ENCODE measurements at places on chromosomes 16 and 17.

DNA sequence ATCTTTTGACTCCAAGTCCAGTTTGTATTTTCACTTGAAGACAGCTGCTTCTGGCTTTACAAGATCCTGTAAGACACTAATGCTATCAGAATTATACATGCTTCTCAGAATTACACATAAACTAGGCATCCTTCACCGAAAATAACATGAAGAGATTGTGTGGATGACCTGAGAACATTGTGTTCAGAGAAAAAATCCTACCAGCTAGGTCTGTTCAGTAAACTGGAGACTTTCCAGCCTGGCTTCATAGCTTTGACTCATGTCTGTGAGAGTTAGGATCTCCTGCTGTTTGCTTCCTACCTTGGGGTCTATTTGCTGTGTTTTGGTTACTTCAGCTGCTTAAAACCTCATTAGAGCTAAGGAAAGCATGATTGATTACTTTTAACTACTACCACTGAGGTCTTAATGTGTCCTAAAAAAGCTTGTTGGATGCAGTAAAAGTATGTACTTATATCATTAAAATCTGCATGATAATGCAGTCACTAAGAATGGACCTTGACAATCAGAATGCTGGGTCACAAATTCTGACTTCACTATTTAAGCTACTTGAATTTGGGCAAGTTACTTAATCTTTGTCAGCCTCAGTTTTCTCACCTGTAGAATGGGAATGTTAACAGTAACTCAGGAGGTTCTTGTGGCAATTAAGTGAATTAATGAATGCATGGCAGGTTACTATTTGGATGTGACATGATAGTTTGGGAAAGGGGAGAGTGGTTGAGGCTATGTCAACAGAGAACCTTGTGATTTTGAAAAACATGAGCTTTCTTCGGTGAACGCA is 8.0 kb upstream of the MYH13 start:
- no peak for DNase-seq

GRCh38 chr17:75927286-75927922 is 13.4 kb downstream of the FBF1 start:
- DNase-seq, result no peak

- DNase-seq, result no peak
Observed at GRCh38 chr16:89485701-89486246, 4.6 kb downstream of the ANKRD11 start.

DNA sequence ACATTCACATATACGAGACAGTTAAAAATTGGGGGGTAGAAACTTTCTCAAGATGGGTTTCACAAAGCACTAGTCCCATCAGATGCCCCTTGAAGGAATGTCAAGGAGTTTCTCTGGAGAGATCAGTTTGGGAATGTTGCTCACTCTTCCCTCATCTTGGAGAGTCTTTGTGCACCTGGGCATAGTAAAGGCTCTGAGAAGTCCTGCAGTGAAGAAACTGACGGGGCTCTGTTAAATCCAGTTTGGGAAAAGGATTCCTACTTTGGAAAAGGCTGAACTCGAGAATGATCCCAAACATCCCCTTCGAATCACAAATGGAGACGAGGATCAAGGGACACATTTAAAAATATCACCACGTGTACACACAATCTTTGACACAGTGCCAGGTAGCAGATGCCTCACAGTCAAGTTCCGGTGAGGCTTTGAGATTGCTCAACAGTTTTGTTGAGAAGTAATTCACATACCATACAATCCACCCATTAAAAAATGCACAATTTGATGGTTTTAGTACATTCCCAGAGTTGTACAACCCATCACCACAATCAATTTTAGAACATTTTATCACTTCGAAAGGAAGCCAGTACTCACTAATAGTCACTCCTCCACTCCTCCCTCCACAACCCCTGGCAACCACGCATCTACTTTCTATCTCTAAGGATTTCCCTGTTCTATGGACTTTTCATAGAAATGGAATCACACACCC is 203.4 kb upstream of the FOXF1 start:
- no peak for DNase-seq

DNA sequence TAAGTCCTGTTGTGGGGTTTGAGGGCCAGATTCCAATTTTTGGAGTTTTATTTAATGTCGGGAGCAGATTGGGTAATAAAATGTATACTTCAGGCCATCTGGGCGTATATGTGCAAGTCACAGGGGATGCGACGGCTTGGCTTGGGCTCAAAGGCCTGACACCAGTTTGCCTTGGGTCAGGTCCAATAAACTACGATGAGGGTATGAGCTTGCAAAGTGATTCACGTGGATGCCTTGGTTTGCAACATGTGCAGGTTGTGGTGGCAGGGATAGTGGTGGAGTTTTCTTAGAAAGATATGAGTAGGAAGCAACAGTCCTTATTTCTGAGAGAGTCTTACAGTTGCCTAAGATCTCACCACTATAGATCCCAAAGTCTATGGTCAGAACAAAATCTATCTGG is 157.0 kb upstream of the CDH11 start:
- no peak for DNase-seq

GRCh38 chr17:72822358-72823023 is 270.0 kb downstream of the SLC39A11 start:
- DNase-seq, result no peak

GRCh38 chr16:84581158-84581557 is 36.7 kb downstream of the COTL1 start:
- DNase-seq, result no peak

- peak; percentile 74 for DNase-seq
Observed at GRCh38 chr16:75074920-75075687, 41.5 kb downstream of the LDHD start.

DNA sequence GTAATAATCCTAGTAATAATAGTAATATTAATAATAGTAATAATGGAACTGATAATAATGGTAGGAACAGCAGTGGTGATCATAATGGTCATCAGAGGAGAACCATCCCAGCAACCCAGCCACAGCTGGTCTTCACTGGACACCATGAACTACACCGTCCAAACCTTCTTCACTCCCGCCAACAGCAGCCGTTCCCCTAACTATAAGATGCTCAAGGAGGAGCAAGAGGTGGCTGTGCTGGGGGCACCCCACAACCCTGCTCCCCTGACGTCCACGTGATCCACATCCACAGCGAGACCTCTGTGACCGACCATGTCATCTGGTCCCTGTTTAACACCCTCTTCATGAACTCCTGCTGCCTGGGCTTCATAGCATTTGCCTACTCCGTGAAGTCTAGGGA is 91.0 kb downstream of the ZDHHC7 start:
- DNase-seq, result no peak

GRCh38 chr16:24723663-24724062 is 5.8 kb upstream of the TNRC6A start:
- DNase-seq, result no peak

GRCh38 chr17:732067-732901 is at the start of gene TLCD3A:
TSS of gene TLCD3A (plus strand) at chr17:732596. CDS start at chr17:732648, 52 bp downstream.
- DNase-seq, result no peak

- DNase-seq, result no peak
Observed at GRCh38 chr17:49403514-49404289, 11.0 kb downstream of the PHB1 start.

GRCh38 chr16:20734782-20735181 is 6.8 kb downstream of the THUMPD1 start:
- DNase-seq, result no peak

- DNase-seq, result no peak
Observed at GRCh38 chr17:74863420-74864296, 4.0 kb upstream of the GRIN2C start.

GRCh38 chr16:4733211-4733742 is 794 bp downstream of the ANKS3 start:
- DNase-seq, result no peak

GRCh38 chr16:55588799-55589198 is 22.3 kb downstream of the CAPNS2 start:
- DNase-seq, result no peak

DNA sequence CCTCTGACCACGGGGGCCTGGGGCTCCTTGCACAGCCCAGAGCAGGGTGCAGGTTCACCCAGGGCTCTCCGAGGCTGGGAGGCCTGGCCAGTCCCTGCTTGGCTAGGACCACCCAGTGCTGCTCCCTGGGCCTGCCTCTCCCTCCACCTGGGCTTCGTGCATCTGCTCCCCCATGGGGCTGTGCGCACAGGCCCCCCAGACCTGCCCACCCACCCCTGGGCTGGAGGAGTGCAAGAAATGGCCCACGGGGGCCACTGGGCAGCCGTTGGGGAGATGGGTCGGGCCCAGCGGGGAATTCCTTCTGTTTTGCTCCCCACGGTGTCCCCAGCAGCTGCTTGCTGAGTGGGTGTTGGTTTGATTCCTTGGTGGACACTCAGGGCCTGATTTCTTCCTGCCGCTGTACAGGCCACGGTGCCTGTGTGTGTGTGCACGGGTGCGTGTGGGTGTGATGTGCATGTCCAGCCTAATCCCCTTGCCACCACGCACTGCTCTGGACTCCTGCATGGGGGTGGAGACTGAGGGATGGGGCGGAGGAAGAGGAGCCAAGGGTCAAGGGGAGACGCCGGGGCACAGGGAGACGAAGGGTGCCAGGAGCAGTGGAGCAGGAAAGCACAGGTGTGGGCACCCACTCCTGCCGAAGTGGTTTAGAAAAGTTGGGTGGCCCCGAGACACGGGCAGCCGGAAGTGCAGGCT is 8.5 kb downstream of the PRSS27 start:
- DNase-seq, result no peak

DNA sequence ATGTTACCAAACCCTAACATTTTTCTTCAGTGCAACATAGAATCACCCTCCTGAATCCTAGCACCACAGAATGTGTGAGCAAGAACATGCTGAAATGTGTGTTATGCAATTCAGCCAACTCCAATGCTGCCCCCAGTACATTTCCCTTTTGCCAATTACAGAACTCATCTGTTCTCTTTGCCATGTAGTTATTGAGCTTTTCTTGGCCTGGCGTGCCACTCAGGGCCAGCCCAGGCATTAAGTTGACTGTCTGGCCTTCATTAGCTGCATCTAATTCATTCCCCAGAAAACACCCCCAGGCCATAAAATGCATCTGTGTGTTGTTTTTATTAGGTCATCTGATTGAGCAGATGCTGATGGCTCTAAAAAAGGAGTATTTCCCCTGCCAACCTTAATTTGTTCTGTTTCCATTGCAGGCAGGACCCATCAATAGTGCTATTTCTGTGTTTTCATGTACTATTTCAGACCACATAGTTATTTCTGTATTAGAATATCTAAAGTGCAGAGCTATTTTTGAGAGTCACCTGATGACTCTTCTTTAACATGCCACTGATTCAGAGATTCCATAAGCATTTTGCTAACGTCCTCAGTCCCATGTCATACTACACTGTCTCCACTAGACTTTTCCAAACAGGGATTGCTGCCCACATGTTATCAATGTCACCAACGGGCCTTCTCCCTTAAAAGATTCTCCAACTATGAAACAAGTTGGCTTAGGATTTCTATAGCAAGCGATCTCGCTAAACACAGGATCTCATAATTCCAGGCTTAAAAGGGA is 969.7 kb downstream of the CDH11 start:
- DNase-seq, result no peak

- DNase-seq, result no peak
Observed at GRCh38 chr17:75460295-75460694, 3.9 kb downstream of the TMEM94 start.

- no peak for DNase-seq
Observed at GRCh38 chr17:38605411-38605840, 326 bp downstream of the SRCIN1 start.

DNA sequence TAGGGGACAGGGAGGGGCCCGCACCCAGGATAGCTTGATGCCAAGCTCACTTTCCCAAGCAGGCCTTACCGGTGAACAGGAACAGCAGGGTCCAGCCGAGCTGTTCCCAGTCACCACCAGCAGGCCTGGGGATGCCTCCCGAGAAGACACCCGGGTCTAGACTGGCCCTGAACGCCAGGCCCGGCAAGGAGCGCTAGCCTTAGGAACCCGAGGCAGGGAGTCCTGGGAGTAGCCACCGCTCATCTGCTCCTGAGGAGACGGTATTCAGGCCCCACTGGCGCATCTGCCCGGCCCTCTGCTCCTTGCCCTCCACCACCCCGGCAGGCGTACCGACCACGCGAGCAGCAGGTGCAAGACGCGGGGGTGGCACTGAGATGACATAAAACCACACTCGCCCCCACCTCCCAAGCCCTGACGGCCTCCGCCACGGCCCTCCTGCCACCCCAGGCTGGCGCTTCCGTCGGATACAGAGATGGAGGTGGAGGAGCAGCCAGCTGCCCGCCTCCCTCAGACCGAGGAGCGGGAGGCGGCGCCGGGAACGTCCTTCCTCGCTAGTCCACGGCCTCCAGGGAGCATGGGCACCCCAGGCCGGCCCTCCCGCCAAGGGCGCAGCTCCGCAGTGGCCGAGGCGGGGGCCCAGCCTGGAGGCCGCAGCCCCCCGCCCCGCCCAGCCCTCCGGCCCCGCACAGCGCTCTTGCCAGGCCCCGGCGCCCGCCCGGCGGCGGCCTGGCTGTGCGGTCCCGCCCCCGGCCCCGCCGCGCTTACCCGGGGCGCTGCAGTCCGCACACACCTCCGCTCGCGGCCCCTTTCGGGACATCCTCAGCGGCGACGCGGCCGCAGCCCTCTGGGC is 661 bp downstream of the GIT1 start:
- DNase-seq, result no peak

DNA sequence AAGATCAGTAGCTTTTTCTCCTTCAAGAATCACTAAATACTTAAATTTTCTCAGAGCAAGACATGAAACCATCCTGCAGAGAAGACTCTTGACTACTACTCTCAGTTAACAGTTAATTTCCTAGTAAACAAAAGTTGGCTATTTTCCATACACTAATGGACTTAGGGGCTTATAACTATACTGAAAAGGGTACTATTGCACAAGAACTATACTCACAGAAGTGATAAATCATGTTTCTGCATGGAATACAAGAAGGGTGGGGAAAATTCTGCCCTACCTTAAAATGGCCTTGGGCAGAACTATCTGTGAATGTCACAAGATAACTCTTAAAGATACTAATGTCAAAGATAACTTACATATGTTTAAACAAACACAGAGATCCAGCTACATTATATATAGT is 12.5 kb downstream of the ZNF652 start:
- no peak for DNase-seq

DNA sequence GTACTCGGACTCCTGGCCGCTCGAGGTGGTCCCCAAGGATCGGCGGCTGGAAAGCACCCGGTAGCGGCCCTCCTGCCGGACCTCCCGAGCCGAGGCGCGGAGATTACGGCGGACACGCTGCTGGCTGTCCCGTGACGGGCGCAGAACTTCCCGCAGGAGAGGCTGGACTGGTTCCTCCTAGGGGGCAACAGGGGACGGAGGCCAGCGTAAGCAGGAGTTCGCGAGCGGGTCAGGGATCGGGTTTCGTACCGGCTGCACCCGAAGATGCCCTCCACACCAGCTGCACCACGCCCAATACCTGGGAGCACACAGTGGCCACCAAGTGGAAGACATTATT is 341 bp downstream of the SLC7A6OS start:
- no peak for DNase-seq

- DNase-seq, result no peak
Observed at GRCh38 chr17:67365738-67366192, 612 bp downstream of the PSMD12 start.
